DMS 273 treated with DMSO at 0.1 percent for 48 hours (cell line): ENCODE measurements at places on chromosomes 2 and 18.

DNA sequence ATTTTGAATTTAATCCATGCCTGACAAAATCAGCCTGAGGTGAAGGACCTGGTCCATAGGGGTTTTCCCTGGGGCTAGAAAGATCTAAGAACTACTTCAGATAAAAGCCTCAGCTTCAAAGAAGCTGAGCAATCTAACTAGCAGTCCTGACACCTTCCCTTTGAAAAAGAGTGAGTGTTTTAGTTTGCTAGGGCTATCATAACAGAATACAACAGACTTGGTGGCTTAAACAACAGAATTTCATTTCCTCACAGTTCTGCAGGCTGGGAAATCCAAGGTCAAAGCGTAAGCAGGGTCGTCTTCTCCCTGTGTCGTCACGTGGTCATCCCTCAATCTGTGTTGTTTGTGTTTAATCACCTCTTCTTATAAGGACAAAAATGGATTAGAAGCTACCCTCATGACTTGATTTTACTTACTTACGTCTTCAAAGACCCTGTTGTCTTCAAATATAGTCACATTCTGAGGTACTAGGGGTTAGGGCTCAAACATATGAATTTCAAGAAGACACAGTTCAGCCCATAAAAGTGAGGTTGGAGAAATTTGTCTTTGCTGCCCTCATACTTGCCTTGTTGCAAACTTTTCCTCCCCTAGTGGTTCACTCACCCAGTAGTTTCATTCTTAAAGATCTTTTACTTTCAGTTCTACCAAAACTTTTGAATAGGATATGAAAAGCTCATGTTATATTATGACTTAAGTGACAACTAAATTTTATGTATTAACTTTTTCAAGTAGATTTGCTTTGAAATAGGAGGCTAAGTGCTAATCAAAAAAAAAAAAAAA lies 673.8 kb downstream of the ARHGAP15 start:
- no peak for DNase-seq

- no peak for DNase-seq
Measured at GRCh38 chr18:51020536-51020935, 9.5 kb upstream of the SMAD4 start.

GRCh38 chr2:75031906-75032803 lies 73.7 kb downstream of the POLE4 start:
- no peak for DNase-seq

DNA sequence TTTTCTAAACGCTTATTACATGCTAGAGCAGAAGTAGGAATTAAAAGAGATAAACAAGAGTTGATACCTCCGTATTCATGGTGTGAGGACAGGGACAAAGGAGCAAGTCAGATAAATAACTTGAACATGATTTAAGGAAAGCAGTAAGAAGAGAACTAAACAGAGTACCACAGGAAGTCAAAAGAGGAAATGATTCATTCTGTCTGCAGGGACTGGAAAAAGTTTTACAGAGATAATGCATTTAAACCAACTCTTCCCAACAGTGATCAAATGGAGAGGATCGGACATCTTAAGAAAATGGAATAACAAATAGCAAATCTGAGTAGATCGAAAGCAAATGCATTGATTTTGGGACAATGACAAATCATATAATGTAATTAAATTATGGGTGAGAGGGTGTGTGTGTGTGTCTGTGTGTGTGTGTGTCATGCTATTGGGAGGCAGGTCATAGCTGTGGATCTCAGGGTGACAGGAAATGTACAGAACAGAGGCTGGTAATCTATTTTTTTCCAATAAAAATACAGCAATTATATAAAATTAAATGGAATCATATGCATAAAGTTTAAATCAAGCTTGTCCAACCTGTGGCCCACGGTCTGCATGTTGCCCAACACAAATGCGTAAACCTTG lies 113.4 kb downstream of the MC4R start:
- DNase-seq, result no peak

GRCh38 chr2:441258-442022 lies 153.5 kb upstream of the ALKAL2 start:
- DNase-seq, result no peak

DNA sequence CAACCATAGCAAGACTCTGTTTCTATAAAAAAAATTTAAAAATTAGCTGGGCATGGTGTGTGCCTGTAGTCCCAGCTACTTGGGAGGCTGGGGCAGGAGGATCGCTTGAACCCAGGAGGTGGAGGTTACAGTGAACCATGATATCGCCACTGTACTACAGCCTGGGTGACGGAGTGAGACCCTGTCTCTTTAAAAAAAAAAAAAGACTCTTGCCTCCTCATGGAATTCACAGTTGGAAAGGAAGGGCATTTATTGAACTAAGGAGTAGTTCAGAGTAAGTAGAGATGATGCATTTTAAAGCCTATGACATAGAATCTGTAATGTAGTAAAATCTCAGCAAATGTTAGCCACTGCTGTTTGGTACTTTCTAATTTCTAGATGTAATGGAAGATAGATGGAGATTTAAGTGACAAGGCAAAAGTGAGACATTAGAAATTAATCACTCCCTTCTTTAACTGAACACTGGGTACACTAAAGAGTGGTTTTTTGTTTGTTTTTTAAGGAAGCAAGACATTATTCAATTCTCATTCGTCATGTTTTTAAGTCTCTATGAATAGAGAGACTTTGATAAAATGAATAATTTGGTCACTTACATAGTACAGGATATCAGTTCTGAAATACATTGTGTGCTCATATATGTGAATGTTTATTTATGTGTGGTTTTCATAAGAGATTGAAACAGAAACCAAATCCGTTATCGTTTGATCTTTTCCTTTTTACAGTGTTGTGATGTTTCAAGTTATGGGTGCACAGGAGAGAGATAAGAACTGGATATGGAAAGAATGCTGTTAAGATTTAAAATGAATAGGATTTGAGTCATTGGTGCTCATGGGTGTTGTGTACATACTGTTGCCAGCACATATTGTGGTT lies 186.1 kb upstream of the STON1 start:
- no peak for DNase-seq

DNA sequence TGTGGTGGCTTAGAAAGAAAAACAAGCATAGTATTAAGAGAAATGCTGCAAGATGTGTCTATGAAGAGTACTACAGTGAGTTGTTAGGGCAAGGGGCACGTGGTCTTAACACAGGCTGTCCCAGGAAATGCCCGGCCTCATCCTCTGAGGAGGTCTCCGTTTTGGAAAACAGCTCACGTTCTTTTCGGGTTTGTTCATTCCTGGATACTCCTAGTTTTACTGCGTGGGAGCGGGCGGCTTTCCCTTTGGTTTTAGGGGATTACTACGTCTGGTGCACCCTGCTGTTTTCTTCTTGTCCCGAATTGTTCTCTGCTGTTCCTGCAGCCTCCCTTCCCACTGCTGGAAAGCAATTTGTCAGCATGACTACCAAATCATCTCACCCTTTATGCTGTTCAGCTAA lies 55.5 kb upstream of the RAB6D start:
- no peak for DNase-seq

GRCh38 chr2:236168110-236169080 lies at the start of gene GBX2:
TSS of gene GBX2 (minus strand) at chr2:236168386. CDS start at chr2:236167971, 415 bp downstream.
- peak; percentile 74 for DNase-seq

- DNase-seq, result no peak
Measured at GRCh38 chr2:72682061-72682460, 143.8 kb downstream of the EXOC6B start.

DNA sequence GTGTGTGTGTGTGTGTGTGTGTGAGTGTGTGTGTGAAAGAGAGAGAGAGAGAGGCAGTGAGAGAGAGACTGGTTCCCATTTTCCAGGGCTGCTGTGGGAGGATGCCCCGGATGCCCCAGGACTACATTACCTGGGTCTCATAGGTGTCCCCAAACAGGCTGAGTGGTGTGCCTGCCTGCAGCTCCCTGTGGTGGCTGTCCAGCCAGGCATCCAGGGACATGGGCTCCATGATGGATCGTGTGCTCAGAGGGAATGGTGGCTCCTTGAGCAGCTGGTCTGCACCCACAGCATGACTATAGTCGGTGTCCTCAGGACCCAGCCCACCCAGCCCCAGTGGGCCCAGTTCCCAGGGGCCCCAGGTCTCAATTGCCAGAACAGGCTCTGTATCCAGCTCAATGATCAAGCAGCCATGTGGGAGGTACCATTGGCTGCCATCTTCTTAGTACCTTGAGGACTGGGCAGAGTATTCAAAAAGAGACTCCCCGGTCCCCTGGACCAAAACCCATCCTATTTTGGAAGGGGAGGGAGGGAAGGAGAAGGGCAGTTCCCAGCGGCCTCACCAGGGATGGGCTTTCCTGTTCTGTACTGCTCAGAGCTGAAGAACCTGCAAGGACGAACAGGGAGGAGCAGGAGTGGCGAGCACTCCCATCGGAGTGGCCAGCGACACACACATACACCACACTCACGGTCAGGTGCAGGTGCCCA lies 5.8 kb upstream of the OXER1 start:
- DNase-seq, result no peak

DNA sequence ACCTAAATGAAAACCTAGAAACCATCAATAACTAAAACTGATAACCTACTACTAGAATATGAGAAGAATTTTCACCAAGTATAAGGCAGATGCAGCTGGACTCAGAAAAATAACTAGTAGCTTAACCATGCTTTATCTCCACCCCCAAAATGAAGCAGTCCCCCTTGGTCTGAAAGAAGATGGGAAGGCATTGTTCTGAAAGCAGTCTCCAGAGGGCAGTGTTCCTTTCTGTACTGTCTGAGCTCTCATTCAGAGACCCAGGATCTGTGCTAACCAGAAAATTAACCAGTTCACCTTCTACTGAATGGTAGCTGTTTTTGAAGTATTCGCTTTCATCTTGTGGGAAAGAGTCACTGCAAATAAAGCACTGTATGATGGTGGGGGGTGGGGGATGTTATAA lies 273.0 kb downstream of the PDE11A start:
- peak; percentile 12 for DNase-seq

- no peak for DNase-seq
Measured at GRCh38 chr2:64092502-64092901, 51.7 kb downstream of the PELI1 start.

- DNase-seq, result no peak
Measured at GRCh38 chr18:70494524-70494923, 205.7 kb downstream of the SOCS6 start.

GRCh38 chr2:75560768-75561565 lies at the start of gene EVA1A:
TSS of gene EVA1A (minus strand) at chr2:75560939. CDS start at chr2:75518140, 42,799 bp downstream.
- DNase-seq, result no peak

- peak; percentile 56 for DNase-seq
Measured at GRCh38 chr2:143259368-143259958, 130.2 kb downstream of the ARHGAP15 start.

DNA sequence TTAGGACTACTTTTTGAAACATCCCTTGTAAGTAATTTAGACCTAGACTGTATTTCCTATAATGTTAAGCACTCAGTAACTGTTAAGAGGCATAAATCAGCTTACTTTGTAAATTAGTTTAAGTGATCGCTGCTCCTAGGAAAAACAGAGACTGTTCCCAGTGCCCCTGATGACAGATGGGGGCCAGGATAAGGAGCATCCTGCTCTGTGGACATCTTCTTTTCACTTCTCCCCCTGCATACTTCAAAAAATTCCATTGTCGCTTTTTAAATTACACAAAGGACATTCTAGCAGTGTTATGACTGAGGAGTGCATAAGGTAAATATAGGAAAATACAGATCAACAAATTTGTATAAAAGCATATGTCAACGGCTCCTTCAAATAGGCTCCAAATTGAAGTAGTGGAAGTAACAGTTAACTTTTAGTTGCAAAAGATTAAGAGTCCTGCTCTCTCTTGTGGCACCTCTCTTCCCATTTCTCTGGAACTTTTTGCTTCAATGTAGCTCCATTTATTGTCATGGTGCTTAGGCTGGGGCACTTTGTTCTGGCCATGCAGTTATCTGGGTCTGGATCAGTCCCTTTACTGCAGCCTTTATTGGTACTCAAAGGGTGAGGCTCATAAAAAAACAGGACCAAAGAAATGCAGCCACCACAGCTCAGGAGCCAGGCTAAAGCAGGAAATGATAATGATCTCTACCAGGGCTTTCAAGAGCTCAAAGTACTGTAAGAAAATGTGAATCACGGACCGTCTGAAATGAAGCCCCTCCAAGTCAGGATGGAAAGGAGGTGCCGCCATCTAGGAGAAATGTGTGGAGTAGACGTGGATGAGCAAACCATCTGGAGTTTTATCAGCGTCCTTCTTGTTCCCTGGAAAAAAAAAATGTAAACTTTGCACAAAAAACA lies 162.1 kb upstream of the ZNF516 start:
- no peak for DNase-seq

GRCh38 chr2:5698134-5698533 lies 6.0 kb downstream of the SOX11 start:
- DNase-seq, result no peak

GRCh38 chr2:54503192-54503591 lies 47.1 kb downstream of the SPTBN1 start:
- DNase-seq, result no peak

DNA sequence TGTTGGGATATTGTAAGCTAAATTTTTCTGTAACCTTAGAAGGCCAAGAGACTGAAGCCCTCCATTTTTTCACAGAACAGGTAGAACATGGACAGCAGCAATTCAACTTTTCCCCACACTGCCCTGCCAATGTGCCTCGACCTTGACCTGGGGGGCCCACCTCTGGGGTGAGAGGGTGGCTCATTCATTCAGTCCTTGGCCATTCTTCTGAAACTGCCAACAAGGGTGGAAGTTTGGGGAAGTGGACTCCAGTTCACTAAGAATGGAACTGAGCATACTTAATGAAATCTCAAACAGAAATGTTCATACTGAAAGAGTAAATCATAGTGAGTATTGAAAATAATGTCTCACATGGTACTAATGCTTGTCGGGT lies 1.1 kb downstream of the EEF1B2 start:
- no peak for DNase-seq

DNA sequence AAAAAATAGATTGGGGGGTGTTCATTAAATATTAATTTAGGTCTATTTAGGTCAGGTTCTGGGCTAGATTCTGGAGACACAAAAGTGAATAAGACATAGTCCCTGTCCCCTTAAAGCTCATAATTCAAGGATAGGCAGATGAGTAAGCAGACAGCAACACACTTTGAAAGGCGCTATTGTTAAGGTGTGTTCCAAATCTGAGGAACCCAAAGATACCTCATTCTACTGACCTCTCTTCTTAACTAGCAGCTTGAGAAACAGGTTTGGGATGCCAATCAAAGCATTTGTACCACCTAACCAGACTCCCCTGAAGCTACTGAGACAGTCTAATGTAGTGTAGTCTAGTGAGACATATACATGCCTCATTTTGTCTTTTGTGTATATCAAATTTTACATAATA lies 34.8 kb downstream of the SEMA4F start:
- no peak for DNase-seq

DNA sequence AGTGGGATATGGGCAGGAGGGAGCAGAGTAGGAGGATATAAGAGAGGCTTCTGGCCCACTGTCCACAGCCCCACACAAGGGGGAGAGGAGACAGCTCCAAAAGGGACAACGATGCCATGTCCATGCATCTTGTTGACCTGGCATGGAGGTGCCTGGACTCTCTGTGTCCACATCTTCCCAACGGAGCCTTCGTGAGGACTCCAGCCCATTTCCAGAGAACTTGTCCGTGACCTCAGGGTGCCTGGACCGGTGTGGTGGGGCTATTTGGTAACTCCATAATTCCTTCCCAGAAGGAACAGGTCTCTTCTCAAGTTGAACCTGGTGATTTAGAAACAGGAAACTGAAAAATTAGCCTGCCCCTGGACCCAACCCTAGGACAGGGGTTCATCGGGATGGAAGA lies 133.9 kb downstream of the CYP26B1 start:
- DNase-seq, result no peak
